ENCODE measurements at places on chromosomes 1 and 21. TPM values are rescaled to one million over a fixed set of nuclear protein-coding genes. Genes with fewer than 3 reads are reported as not detected.
A peak's percentile ranks its signal among the peaks of the same experiment; 100 is the strongest.

DNA sequence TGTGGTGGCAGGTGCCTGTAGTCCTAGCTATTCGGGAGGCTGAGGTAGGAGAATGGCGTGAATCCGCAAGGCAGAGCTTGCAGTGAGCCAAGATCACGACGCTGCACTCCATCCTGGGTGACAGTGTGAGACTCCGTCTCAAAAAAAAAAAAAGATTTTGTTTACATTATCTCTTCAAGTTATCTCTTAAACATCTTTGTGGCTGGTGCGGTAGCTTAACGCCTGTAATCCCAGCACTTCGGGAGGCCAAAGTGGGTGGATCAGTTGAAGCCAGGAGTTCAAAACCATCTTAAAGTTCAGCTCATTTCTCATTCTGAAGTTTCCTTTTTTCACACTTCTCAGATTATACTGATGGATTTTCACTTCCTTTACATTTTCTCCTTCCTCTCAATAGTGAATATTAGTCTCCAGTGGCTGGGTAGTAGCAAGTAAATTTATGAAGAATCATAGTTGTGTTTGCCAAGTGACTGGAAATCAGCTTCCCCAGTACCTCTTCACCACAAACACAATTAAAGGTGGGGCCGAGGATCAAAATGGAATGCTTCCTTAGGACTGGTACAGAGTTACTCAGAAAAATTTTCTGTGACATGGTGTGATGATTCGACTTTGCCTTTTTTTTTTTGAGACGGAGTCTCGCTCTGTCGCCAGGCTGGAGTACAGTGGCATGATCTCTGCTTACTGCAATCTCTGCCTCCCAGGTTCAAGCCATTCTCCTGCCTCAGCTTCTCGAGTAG, 13.8 kb downstream of the PIP5K1A start:
- no peak for DNase-seq

GRCh38 chr1:231519166-231519565, 9.3 kb upstream of the TSNAX start:
- no peak for DNase-seq

DNA sequence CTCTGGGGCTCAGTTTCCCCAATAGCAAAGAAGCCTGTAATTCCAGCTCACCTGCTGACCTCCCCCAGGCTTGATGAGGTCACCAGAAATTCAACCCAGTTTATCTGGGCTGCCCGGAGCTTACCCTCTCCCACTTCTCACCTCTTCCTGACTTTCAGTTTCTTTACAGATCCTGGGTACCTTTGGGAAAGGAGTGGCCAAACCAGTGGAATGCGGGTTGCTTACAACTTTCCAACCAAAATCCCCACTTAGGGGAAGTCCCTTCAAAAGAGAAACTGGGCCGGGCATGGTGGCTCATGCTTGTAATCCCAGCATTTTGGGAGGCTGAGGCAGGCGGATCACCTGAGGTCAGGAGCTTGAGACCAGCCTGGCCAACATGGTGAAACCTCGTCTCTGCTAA, 5.9 kb upstream of the MARCKSL1 start:
- DNase-seq = no peak

DNA sequence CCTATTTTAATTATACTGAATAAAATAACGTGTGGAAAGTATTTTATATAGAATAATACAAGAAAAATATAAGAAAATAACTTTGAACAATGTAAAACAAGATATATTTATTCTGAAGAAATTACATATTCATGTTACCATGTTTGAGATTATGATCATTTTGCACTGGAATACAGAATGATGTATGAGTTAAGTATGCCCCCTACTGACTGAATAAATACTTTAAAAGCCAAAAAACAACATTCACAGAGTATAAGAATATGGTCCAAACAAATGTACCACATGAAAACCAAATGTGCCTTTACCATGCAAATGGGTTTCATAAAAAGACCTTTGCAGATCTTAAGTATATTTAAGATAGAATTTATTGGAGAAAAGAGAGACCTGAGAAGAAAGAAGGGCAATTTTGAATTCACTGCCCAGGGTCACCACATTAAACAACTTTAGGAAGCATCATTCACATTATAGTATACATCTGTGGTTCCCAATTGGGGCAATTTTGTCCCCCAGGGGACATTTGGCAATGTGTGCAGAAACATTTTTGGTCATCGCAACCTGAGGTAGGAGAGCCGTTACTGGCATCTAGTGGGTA, 136.6 kb upstream of the GFI1 start:
- DNase-seq = no peak

- DNase-seq = peak; percentile 86
Observed at GRCh38 chr21:46002841-46003574, 21.4 kb downstream of the COL6A1 start.

DNA sequence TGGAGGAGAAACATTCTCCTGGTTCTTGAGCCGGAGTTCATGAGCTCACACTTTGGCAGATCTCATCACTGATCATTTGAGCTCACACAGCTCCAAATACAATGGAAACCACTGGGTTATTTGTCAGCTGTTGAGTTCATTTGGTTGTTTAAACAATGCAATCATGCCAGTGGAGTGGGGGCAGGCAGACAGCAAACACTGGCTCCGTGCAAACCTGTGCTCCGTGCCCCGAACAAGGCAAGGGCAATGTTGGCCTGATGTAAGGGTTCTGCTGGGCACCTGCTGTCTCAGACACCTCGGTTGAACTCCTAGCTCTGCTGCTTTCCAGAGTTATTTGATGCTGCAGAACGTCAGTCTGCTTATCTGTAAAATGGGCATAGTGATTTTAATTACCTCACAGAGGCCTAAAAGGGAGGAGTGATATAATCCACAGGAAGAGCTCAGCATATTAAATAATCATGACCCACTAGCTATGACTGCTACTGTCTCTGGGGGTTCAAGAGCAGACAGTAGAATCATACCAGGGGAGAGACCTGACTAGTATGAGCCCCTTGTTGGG, 20.0 kb upstream of the CLIC6 start:
- no peak for DNase-seq

- DNase-seq = no peak
Observed at GRCh38 chr1:63635681-63636080, 42.5 kb downstream of the PGM1 start.

- DNase-seq = peak; percentile 91
Observed at GRCh38 chr1:26784023-26784871, 3.5 kb upstream of the PIGV start.

GRCh38 chr1:231094421-231094820, 54.4 kb upstream of the FAM89A start:
- DNase-seq = no peak

DNA sequence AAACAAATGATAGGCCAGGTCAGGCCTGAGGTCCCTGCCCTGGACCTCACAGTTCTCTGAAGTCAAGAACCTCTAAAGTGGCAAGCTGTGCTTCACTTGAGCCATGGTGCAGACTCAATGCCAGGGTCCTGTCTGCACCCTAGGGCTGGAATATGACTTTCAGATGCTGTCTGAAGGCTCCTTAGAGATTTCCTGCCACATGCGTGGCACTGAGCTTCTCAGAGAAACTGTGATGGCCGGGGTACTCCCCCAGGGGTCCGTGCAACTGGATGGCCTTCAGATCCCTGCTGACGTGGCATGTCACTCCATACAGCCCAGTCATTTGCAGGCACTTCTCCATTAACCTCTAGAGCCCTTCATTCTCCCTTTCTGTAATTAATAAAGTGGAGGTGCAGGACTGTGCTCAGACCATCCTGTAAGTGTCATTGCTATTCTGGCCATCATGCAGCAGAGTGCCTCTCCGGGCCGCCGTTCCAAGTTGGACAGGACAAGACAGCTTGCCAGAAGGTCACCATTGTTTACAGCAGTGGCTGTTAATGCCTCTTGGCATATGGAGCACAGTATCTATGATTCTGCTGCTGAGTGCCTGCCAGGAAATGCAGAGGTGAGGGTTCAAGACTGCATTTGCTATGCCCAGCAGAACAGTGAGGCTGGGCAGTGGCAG, 205.1 kb upstream of the COA6 start:
- DNase-seq = no peak

DNA sequence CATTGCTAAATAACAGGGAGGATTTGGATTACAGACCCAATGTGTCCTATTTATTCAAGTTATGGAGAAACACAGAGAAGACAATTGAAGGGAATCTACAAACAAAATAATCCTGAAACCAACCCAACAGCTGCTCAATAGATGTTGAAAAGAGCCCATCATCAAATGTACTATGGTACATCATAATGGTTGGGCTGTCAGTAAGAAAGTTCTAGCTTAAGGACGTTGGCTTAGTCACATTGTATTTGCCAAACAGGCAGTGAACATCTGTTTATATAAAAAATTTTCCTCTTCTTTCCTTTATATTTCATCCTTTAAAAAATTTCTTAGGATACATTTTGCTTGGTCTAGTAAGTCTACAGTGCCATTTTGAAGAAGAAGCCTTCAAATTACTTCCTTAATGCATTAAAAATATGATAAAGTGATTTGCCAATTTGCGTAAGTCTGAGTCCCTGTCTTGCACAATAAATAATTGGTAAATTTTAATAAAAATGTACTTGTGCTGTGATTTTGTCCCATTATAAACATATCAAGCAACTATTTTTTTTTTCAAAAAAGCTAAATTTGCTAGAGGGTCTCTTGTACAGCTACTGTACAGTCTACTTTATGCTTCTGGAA, 14.4 kb downstream of the MAP3K7CL start:
- no peak for DNase-seq

DNA sequence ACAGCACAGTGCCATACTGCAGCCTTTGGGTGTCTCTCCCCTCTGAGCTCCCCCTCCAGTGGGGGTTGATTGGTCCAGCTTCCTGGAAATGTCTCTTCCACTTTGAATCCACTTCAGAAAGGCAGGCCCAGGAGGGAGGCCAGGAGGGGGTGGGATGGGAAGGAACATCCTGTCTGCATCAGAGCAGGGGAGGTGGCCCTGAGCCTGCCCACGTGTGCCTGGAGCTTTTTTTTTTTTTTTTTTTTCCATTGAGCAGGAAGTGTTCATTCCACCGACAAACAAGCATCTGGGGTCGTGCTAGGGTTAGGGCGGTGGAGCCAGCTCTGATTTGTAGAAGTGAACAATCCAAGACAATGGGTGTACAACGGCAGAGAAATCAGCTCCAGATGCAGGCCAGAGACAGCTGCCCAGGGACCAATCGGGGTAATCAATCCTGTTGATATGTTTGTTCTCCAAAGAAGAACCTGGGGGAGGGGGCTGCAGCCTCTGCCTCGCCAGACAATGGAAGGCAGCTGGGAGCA, 93.3 kb downstream of the SSBP3 start:
- no peak for DNase-seq

Gene FCER1G
- total RNA-seq = 0.29 TPM

Gene ESPN
- not detected for total RNA-seq

Gene TIAM1
- total RNA-seq = 16.3 TPM

Gene OR2M7
- not detected for total RNA-seq

Gene MX1
- 33.3 TPM for total RNA-seq

Gene SLAMF9
- total RNA-seq = not detected

Gene GSTM2
- total RNA-seq = 14.8 TPM

Gene HES4
- total RNA-seq = 0.29 TPM

Gene SYT2
- total RNA-seq = not detected

Gene E2F2
- total RNA-seq = 0.29 TPM

Gene SPRR2B
- not detected for total RNA-seq

Gene PEAR1
- total RNA-seq = 17.0 TPM

Gene ZMPSTE24
- 77.2 TPM for total RNA-seq

Gene TCHH
- total RNA-seq = not detected

Gene AGO3
- 14.8 TPM for total RNA-seq
